ENCODE measurements at places on chromosomes 2 and 18. TPM values are rescaled to one million over a fixed set of nuclear protein-coding genes. Genes with fewer than 3 reads are reported as not detected.

The KLHL30 gene
- 18.3 TPM for total RNA-seq

- no peak for DNase-seq
- no peaks in the 10 kb centered on the region for H3K4me1 ChIP-seq
- no peaks in the 10 kb centered on the region for H3K27me3 ChIP-seq
- H3K36me3 ChIP-seq, result no peaks in the 10 kb centered on the region
These were observed 87.3 kb upstream of the ATG16L1 start for GRCh38 chr2:233164128-233164635.

- no peaks in the 10 kb centered on the region for H3K27me3 ChIP-seq
- no peaks in the 10 kb centered on the region for H3K36me3 ChIP-seq
- peak overlapping the region; percentile 76 for H3K4me3 ChIP-seq
- no peak overlapping the region for H3K27ac ChIP-seq
- no peak for DNase-seq
- H3K4me1 ChIP-seq, result peaks cover 22% of the 10 kb centered on the region
These were observed 44.9 kb downstream of the SERTAD2 start for GRCh38 chr2:64608867-64609226.

DNA sequence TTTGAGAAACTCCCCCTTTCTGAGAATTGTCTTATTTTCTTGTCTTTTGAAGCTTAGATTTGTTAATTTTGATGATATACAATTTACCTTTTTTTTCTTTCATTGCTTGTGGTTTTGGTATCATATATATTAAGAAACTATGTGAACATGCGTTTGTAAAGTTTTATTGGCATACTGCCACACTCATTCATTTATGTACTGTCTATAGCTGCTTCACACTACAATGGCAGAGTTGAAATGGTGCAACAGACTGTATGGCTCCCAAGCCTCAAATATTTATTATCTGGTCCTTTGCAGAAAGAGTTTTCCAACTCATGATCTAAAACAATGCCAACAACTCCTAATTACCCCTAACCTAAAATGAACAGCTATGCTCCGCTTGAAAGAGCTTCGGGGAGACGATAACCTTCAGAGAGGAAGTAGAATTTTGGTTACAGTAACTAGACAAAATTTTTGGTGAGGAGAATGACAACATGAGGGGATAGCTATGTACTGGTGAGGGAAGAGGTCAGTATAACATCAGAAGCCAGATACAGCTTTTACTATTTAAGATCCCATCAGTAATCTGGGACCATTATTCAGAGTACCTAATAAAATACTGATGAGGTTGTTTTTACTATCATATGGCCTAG is 16.1 kb downstream of the PPP3R1 start:
- no peak for DNase-seq
- H3K27ac ChIP-seq, result peak overlapping the region; percentile 29
- no peak overlapping the region for H3K4me3 ChIP-seq
- H3K27me3 ChIP-seq, result no peaks in the 10 kb centered on the region

Data from thoracic aorta (tissue), 2 donors.